Activated gamma-delta T cell treated with Interleukin-2 at 50 U/mL for 16 hours (primary cell): ENCODE measurements at places on chromosomes 5 and 9.

- DNase-seq: no peak
These were observed 174.0 kb upstream of the SLC27A6 start for GRCh38 chr5:128791312-128791711.

GRCh38 chr5:148214665-148215185 lies 11.9 kb downstream of the SPINK6 start:
- no peak for DNase-seq

- peak; percentile 47 for DNase-seq
These were observed 12.1 kb upstream of the TNFAIP8 start for GRCh38 chr5:119343766-119344165.

DNA sequence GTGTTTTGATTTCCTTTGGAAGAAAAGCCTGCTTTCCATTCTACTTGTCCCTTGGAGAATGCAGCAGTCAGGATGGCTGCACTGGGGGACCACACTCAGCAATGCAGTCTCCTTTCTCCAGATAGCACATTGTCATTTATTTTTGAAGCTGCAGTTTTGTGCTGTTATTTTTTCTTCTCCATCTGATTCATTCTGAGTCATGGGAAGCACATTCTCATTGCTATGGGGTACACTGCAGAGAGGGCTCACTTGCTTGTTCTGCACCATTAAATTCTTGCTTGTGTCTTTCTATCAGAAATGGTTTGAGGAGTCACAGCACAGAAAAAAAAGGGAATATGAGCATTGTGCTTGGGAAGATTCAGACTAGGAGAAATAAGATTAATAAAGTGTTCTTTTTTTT lies 39.7 kb upstream of the POC5 start:
- no peak for DNase-seq

GRCh38 chr9:34554211-34555001 lies 31.6 kb upstream of the ENHO start:
- DNase-seq: no peak

DNA sequence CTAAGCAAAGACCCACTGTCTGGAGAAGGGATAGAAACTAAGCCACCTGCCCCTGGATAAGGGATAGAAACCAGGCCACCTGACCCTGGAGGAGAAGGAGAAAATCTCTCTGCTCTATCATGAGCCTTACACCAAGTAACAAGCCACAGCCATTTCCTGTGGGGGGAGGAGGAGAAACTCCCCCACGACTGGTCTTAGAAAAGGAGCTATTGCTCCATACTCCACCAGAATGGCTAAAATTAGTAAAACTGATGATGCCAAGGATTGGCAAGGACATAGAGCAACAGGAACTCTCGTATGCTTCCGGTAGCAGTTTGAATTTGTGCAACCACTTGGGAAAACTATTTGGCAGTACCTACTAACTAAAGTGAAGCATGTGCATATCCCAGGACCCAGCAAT lies 70.8 kb downstream of the ACTL7B start:
- DNase-seq: no peak

- no peak for DNase-seq
These were observed 52.6 kb downstream of the AQP7 start for GRCh38 chr9:33349743-33350142.

GRCh38 chr5:100898504-100899346 lies 4.4 kb downstream of the ST8SIA4 start:
- DNase-seq: no peak

DNA sequence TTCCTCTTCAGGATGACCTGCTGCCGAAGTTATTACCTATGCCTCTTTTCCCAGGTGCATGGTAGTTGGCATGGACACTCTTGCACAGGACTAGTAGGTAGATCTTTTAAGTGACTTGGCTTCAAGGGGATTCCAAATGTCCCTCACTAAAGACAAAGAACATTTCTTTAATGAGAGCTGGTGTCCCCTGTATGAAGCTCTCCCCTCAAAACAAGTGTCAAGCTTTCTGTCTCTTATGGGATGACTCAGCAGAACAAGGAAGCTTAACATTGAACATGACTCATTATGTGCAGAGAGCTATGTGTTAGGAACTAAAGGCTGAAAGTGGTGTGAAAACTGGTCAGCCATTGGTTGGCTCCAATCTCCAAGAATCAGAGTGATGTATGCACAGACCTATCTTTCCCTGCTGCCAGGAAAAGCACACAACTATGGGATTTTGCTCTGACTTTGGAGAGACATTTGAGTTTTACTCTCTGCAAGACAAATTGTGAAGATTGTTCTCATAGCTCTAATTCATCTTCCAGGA lies 120.5 kb downstream of the PRDM6 start:
- no peak for DNase-seq

DNA sequence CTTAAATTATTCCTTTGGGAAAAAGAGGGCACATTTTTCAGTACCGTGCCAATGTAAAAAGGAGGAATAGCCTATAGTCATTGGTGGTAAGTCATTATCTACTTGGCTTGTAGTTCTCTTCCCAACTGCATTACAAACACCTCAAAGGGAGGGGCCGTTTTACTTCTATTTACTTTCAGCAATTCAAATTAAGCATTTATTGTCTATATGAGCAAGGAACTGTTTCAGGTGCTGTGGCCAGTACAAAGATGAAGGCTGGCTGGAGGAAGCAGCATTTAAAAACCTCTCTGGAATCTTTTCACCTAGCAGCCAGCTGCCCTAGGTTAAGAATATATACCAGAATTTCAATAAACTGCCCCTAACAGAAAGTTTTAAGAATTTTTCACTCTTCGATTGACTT lies 48.9 kb downstream of the SEMA6A start:
- no peak for DNase-seq

GRCh38 chr5:17316970-17317459 lies 99.6 kb downstream of the BASP1 start:
- no peak for DNase-seq

- no peak for DNase-seq
These were observed 545.3 kb upstream of the DAP start for GRCh38 chr5:11306365-11306764.

DNA sequence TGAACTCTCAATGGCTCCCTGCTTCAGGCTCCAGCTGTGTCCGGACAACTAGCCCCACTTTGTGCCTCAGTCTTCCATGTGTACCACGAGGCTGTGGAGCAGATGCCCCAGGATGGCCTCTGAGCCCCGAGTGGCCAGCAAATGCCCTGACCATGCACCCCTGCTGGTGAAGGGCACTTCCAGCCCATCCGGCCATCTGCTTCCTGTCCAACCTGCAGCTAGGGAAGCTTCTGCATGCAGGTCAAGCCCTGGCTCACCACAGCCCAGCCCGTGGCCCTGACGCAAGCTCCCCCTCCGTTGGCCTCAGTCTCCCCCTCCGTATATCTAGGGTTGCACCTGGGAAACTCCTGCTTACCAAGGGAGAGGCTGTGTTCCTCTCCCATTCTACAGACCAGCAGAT lies 4.8 kb downstream of the NINJ1 start:
- no peak for DNase-seq

DNA sequence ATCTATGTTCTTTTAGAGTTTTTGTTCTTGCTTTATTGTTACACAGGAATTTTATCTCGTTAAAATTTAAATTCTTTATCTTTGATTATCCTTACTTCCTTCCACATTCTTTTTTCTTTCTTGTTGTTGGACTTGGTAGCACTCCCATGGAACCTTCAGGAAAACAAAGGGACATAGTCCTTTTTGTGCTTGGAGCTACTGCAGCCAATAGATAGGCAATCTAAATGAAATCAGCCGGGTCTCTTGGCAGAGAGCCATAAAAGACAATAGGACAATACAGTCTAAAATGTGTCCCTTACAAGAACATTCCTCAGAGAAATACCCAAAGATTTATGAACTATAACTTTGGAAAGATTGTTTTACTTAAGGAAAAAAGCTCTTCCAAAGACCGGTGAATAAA lies 548.1 kb upstream of the C9orf72 start:
- no peak for DNase-seq

GRCh38 chr5:140228364-140228837 lies 53.4 kb downstream of the CYSTM1 start:
- DNase-seq: no peak

- no peak for DNase-seq
These were observed 167.2 kb downstream of the RAB3C start for GRCh38 chr5:58750036-58750435.

DNA sequence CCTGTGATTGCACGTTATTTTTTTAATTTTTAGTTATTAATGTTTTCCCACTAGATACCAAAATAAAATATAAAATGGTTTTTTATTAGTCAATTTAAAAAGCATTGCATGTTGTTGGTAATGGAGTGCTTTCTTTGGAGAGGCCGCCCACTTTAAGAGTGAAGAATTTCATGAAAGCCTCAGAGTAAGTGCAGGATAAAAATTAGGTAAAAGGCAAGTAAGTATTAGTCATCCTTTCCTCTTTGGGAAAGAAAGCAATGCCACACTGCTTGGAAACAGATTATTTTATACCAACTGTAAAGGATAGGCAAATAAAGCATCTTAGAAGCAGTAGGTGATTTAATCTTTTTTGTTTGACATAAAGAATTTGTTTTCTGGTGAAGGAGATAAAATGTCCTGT lies 62.9 kb downstream of the HSD17B4 start:
- DNase-seq: no peak

- no peak for DNase-seq
These were observed 93.7 kb downstream of the SEMA5A start for GRCh38 chr5:9452181-9452580.

DNA sequence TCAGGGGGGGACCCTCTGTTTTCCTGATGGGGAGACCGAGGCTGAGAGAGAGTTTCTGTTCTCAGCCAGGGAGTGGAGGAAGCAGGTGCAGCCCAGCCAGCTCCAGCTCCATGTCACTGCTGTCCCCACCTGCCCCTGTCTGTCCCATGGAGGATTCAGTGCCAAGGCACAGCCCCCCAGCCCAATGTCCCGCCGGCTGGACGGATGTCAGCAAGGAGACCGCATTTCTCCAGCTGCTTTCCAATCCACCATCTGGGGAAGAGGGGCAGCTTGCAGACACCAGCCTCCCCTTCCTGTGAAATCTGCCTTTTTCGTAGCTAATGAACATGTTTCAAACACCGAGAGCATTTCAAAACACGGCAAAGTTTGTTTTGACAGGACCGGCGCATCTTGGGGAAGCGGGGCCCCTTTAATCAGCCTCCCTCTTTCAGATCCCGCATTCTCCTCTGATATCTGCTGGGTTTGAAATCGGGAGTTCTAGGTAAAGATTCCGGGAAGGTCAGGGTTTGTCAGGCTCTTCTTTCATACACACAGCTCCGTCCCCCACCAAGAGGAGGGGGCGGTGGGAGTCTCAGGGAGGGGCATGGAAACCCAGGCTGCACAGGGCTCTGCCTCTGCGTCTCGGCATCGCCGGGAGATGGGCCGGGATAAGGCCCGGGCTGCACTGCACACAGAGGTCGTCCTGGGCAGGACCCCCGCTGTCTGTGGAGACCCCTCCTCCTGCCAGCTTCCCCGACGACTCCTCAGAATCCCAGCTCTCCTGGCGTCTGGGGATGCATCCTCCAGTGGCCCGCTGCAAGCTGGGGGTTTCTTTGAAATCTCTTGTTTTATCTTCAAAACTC lies 74.8 kb downstream of the NEK6 start:
- DNase-seq: no peak

DNA sequence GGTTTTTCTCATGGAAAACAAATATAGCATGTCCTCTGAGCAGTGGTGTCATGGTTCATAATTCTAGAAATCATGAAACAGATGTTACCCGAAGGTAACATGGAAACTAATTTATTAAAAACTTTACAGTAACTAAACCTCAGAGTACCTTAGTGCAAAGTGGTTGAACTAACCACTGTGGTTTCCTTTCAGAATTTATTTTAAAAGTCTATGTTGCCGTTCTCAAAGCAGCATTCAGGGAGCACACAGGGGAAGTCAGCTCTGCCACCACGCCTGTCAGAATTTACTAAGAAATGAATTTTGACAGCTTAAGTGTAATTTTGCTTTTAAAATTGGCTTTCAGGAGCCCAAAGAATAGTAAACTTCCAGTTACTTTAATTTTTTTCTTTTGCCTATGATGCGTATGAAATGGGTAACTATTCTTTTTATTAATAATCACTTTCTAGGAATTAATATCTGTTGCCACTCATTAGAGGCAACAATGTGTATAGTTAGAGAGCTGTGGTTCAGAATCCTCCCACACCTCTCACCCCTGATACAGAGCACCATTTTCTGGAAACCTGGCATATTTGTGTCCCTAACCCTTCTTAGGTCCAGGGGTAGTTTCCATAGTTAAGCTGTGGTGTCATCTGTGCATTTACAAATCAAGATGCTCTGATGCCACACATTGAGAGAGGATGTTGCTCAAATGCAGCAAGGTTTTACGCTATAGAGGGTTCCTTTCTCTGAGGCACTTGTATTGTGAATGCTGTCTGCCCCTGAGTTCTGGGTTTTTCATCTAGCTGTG lies 202.6 kb downstream of the ZSWIM6 start:
- no peak for DNase-seq

- no peak for DNase-seq
These were observed 26.7 kb upstream of the ZNF300 start for GRCh38 chr5:150931368-150931965.

DNA sequence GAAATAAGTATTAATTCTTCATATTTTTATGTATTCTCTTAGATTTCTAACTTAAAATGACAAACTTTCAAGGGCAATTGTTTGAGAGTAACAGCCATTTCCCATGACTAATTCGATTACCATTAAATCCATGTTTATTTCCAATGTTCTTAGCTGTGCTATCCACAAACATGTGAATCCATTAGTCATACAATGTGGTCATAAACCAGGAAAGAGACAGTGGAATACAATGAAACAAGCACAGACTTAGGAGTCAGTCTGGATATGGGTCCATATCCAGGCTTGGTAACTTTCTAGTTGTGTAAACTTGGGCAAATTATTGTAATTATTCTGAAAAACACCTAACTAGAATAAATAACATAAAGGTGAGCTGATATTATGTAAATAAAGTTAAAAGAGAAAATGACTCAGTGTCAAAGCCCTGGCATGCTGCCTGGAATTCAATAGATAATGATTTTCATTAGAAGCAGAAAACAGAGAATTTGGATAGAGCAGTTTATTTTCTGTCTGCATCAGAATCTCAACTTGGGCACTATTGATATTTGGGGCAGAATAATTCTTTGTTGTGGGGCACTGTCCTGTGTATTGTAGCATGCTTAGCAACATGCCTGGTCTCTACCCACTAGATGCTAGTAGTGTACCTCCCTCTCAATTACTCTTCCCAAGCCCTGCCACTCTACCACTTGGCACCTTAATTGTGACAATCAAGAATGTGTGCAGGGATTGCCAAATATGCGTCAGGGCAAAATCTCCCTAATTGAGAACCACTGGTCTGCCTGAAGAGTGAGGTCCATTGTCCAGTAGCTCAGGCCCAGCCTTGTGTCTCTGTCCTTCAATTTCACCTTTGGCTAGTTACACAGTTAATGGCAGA lies 44.7 kb upstream of the SLC27A6 start:
- DNase-seq: no peak
